SK-N-SH (cell line): ENCODE measurements at places on chromosomes 3 and 15.
A peak's percentile ranks its signal among the peaks of the same experiment; 100 is the strongest.

- no peak for DNase-seq
These were observed 251.9 kb downstream of the CDIN1 start for GRCh38 chr15:36831125-36831903.

- no peak for DNase-seq
These were observed 201.4 kb downstream of the IL5RA start for GRCh38 chr3:2908693-2909351.

DNA sequence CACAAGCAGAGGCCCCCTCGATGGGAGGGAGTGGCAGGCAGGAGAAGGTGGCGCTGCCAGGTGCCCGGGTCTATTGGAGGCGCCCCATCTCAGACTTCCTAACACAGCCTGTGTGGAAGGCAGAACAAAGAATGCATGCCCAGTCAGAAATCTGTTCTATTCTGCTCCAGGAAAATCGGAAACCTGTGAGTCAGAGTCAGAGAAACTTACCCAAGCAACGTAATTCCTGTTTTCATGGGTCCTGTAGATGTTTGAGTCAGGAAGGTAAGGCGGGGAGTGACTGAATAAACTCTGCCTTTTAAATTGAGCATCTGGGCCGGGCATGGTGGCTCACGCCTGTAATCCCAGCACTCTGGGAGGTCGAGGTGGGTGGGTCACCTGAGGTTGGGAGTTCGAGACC lies 13.7 kb downstream of the MAP6D1 start:
- no peak for DNase-seq

GRCh38 chr15:39657181-39657580 lies 76.3 kb downstream of the THBS1 start:
- no peak for DNase-seq

DNA sequence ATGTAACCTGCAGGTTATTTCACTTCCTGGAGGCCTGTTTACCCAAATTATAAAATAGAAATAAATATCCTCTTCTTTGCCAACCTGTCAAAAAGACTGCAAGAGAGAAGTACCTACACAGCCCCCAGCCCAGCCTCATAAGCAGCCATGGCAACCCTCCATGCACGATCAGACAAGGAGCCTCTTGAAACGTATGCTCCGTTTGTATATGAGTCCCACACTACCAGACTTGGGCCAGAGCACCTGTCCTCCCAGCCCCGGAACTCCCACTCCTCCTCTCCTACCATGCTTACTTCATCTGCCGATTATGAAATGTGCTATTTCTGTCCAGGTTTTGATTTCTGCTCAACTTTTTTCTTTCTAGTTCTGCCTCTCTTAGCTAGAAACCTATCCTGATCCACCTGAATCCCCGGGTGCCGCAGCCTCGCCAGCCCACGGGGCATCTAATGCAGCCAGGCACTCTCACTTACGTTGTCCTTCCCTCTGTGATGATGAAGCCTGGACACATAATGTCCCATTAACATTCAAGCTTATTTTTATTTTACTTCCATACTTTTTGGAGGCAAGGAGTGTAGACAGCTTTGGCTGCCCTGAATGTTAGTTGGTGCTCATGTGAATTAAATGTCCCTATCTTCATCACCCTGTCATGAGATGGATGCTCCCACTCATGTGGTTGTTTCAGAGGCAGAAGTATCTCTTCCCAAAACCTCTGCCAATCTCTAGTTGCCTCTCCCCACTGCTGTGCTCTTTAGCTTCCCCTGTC lies 73.8 kb downstream of the MB21D2 start:
- DNase-seq = no peak

DNA sequence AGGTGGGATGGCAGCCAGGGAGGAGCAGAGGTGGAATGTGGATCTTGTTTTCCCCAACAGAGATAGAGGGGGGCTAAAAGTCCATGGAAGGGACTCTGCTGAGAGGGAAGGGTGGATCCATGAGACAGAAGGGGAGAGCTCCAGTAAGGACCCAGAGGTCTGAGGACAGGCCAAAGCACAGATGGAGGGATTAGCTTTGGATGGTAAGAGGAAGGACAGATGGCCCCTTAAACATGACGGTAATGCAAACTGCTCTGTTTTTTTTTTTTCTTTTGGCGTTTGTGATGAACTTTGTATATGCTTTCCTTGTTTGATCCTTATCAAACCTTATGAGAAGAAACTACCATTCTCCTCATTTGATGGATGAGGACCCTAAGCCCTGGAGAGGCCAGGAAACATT lies 96.2 kb downstream of the IGF1R start:
- no peak for DNase-seq

GRCh38 chr3:101848326-101848725 lies 988 bp upstream of the NFKBIZ start:
- no peak for DNase-seq

GRCh38 chr3:176375519-176375918 lies 821.8 kb downstream of the TBL1XR1 start:
- DNase-seq = no peak

DNA sequence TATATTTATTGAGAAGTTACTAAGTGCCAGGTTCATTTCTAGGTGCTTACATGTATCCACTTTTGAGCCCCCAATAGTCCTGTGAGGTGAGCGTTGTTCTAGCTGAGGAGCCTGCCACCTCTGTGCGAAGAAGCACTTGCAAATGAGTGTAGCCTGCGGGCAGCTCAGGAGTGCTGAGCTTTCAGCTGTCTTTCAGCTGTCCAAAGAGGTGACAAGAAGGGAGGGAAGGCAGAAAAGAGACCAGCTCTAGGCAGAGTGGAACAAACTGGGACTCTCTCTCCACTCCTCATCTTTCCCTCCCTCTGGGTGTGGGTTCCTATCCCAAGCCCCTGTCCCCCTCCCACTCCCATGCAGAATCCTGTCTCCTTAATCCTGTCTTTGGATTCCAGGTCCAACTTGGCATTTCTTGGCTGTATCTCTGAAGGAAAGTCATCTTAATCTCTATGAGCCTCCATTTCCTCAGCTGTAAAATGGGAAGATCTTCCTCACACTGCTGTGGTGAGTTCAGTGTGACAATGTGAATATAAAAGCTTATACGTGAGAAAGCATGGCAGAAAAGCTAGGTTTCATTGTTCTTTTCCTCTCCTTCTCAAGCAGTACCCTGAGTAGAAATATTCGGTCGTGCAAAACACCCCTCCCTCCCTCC lies 6.7 kb upstream of the SRP14 start:
- DNase-seq = no peak

GRCh38 chr3:71641674-71642073 lies 58.1 kb upstream of the FOXP1 start:
- DNase-seq = no peak

DNA sequence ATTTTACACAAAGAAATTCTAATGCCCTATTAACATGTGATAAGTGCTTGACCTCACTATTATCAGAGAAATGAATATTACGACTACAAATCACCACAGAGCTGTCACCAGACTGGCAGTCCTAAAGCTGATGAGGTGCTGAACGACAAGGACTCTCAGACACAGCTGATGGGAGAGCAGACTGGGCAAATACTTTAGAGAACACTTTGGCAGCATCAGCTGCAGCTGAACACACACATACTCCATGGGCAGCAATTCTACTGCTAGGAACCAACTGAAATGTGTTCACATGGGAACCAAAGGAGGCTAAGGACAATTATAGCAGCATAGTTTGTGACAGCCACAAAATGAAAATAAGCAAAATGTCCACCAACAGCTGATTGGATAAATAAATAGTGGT lies 45.5 kb downstream of the SUSD5 start:
- DNase-seq = no peak

DNA sequence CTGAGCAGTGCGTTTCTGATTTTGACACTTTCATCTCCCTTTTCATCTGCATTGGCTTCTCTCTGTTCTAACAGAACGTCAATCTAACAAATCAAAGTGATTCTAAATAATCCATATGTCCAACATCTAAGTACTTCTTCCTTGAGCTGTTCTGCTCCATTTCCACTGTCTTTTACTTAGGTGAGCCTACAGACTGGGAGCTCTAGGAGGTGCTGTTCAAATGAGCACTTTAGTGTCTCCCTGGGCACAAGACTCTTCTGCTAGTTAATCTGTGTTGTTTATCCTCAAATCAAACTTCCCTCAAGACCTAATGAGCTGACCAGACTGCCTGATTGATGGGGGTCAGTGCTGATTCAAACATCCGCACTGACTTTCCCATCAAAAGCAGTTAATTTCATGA lies 408.1 kb downstream of the WDR72 start:
- no peak for DNase-seq

DNA sequence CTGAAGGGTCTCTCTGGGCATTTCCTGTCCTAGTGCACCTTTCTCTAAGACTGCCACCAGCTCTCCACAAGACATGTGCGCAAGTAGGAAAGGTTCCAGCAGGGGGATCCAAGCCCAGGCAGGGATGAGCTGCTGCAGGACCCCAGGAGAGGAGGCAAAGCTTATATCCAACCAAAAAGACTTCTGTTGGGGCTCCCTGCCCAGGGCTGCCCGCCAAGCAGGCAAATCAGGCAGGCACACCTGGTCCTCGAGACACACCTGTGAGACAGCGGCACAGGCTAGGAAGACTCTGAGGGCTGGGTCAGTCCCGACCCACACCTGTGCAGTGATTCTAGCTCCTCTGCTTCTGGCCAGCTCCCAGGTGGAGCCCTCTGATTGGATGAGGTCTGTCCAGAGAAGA lies 80.6 kb downstream of the MYLK start:
- DNase-seq = no peak

GRCh38 chr3:36893137-36893557 lies 51.7 kb downstream of the TRANK1 start:
- DNase-seq = no peak

GRCh38 chr15:56942118-56942517 lies 23.7 kb downstream of the TCF12 start:
- DNase-seq = no peak

- DNase-seq = no peak
These were observed 22.6 kb upstream of the ANPEP start for GRCh38 chr15:89837134-89837829.

- DNase-seq = no peak
These were observed 33.7 kb downstream of the ARPP21 start for GRCh38 chr3:35673017-35673416.

DNA sequence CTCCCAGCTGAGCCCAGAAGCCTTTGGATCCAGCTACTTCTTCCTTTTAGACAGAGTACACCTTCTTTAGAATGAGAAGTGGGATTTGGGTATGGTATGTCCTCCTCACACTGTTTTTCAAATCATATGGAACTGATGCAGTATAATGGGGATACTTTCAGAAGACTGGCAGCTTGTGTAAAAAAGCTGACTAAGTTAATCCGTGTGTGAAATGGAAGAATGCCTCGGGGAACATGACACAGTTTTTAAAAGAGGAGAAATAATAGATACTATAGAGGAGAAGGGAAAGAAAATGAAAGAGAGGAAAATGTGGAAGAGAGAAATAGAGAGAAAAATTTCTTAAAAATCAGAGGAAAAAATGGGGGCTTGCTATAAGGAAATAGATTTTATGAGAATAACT lies 47.7 kb downstream of the TUSC7 start:
- no peak for DNase-seq

DNA sequence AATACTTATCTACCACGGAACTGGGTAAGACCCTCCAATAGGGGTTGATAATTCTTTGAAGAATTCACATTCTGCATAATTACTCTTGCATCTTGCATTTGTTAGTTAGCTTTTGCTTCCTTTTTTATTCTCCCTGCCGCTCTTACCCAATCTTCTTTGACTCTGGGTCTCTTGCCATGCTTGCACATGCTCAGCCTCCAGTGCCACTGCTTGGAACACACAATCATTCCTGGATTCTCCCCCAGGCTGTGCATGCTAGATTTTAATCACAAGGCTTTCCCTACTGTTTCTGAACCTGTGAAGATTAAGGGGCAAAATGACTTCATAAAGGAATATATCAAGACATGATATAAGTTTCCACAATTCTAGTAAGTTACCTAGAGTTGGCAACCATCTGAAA lies 133.1 kb downstream of the IL1RAP start:
- no peak for DNase-seq

DNA sequence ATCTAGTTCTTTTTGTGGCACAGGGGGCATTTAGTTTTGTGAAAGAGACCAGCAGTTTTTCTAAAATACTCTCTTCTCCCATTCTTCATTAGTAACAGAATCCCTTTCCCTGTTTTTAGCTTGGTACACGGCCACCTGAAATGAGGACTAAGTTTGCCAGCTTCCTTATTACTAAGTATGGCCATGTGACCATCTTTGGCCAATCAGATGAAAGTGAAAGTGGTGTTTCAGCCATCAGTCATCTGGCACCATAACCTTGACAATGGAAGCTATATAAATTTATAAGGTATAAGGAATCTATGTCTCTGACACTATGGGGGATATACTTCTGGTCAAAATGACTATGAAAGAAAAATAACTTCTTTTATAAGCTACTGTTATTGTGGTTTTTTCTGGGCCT lies 570.4 kb downstream of the AGBL1 start:
- no peak for DNase-seq

GRCh38 chr3:38646630-38647029 lies 2.9 kb downstream of the SCN5A start:
- peak; percentile 22 for DNase-seq

- DNase-seq = no peak
These were observed 93.4 kb downstream of the RBMS3 start for GRCh38 chr3:29374226-29374625.

DNA sequence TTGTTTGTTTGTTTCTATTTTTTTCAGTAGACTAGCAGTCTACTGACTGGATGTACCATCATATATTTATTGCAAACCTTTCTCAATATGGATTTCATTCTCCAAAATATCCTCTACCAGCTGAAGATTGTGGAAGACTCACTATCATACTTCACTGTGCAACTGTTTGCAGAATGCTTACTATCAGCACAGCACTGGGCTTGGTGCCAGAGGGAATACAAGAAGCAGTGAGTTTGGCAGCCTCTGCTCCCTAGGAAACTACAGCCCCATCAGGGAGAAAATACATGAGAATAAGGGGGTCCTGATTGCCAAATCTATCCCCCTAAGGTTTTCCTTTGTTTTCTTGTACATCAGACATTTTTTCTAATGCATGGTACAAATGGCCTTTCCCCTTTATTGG lies 27.5 kb downstream of the AQP9 start:
- DNase-seq = no peak

DNA sequence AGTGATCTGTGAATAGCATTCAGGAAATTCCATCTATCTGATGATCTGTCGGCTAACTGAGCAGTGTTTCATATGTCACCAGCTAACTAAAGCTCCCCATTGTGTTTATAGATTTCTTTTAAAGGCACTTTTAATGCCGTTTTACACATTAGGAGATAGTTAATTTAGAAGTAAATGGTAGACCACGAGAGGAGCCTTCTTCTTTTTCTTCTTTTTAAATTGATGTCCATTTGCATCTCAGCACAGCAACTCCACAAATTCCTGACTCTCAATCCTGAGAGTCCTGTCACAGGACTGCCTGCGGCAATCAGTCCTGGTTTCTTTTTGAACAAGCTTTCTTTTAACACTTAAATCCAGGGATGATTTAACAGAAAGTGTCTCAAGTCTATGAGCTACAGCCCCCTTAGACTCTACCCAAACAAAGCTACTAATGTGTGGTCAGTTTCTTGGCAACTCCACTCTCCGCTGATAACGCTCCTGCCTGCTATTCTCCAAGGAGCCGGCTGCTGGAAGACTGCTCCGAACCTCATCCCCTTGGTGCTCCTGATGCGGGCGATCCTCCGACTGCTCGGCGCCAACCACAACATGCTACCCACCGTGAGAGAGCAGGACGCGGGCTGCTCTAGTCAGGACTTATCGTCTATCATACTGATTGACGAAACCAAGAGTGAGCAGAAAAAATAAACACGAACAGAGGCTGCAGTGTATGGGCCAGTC lies 421.4 kb downstream of the MECOM start:
- peak; percentile 6 for DNase-seq
